Activated T-helper 9 cell treated with anti-CD3 and anti-CD28 coated beads, Interleukin-2, amount 50 U/mL, for 16 hours (primary cell): ENCODE measurements at places on chromosomes 3 and 15.

- DNase-seq, result no peak
These were observed 75.8 kb downstream of the FAIM start for GRCh38 chr3:138684396-138684795.

DNA sequence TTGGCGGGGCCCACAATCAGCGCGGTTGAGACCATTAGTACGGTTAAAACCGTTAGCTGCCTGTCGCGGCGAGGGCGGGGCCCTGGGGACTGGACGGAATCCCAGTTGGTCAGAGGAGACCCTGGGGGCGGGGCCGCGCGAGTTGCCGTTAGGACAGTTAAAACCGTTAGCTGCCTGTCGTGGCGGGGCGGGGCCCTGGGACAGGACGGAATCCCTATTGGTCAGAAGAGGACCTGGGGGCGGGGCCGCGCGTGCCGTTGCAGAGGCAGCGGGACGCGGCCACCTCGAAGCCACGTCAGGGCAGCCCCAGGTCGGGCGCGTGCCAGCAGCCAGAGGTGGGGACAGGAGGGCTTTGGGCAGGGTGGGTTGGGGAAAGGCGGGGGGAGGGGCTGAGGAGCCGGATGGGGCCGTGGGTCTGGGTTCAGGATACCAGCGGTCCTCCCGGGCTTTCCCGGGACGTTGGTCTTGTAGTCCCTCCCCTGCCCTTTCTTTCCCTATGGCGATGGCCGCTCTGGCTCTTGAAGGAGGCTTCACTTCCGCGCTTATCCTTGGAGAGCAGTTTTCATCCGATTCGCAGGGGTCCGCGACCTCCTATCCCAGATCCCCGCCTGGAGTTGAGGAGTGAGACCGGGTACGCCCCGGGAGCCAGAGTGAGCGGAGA, 28.0 kb downstream of the KLHDC8B start:
- no peak for DNase-seq

DNA sequence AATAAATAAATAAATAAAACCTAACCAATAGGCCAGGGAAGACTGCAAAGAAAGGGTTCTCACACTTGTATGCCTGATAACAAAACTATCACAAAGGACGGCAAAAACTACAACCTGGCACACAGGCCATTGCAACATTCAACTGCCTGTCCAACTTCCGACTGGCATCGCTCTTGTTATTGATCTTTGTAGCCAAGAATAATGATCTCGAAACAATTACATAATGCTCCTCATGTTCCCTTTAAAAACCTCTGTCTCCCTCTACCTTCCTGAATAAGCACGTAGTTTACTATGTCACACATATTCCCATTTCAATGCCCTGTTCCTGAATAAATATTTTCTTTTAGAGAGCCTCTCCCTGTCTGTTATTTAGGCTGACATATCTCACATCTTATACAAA, 74.3 kb downstream of the B3GNT5 start:
- DNase-seq, result no peak

DNA sequence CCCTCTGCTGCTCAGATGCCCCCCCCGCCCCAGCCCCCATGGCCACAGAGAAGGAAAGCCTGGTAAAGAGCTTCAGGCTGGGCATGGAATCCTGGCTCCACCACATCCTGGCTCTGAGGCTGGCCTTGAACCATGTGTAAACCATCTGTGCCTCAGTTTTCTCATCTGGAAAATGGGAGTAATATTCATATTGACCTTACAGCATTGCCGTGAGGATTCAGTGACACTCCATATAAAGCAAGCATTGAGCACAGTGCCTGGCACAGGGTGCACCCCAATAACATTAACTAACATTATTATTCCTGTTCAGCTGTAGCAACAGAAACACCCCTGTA, 150.7 kb downstream of the XXYLT1 start:
- no peak for DNase-seq

DNA sequence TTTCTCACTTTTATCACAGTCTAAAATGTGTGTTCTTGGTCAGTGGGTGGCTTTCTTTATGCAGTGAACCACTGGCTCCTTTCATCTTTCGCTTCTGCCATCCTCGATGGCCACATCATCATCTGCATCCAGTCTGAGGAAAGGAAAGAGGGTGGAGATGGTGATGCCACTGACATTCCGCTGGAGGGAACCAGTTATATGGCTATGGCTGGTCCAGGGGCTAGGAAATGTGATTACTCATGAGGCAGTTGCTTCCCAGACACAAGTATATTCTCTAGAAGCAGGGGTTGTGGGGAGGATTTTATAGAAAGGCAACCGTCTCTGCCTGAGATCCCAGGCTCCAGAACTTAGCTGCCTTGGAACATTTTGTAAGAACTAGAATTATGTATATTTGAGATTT, 246.7 kb upstream of the AZI2 start:
- DNase-seq, result no peak

GRCh38 chr3:38020342-38020726, 9.1 kb downstream of the PLCD1 start:
- no peak for DNase-seq

GRCh38 chr3:113000691-113001090, 9.9 kb downstream of the GTPBP8 start:
- no peak for DNase-seq

DNA sequence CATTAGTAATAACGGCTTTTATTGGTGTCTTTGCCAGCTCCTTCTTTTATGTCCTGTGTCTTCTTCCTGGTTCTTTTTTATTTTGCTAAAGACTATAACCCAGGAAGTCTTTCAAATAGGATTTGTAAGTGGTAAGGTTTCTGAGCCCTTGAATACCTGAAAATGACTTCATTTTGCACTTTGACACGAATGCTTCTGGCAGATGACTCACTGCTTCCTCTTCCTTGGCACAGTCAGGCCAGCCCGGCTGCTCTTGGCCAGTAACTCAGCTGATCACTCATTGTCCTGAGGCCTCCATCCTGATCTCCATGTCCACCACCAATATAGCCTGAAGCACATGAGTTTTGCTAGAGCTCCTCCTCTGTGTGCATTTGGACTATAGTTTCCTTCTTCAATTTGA, 48.7 kb upstream of the NR2E3 start:
- DNase-seq, result no peak

- DNase-seq, result no peak
These were observed 566.1 kb downstream of the TBL1XR1 start for GRCh38 chr3:176631165-176631564.

GRCh38 chr3:134651347-134652041, 672 bp upstream of the KY start:
- no peak for DNase-seq

GRCh38 chr15:32119694-32120330, 89.5 kb downstream of the CHRNA7 start:
- DNase-seq, result no peak

DNA sequence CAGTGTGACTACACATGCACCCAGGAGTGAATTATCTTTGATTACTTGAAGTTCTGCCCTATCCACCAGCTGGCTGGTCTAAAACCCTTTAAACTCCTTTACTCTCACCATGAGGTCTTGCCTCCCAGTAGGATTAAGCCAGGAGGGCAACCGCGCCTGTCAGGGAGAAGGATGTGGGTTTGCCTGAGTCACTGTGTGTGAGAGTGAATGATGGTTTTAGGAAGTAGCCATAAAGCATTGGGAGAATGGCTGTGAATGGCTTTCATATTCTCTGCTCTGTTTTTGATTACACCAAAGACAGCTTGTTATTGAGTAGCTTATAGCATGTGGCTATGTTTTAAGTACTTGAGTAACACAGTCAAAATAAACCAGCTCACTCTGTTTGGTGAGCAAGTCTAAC, 637.7 kb upstream of the TBL1XR1 start:
- DNase-seq, result no peak
